ENCODE measurements at places on chromosomes 11 and 22. TPM values are rescaled to one million over a fixed set of nuclear protein-coding genes. Genes with fewer than 3 reads are reported as not detected.

GRCh38 chr22:37884420-37884819 lies 21.7 kb upstream of the MICALL1 start:
- DNase-seq: peak; percentile 57

- no peak for DNase-seq
Measured at GRCh38 chr11:28259177-28259843, 151.1 kb downstream of the METTL15 start.

- DNase-seq: peak; percentile 35
Measured at GRCh38 chr11:128179512-128179911, 407.8 kb downstream of the ETS1 start.

GRCh38 chr11:92711926-92712325 lies 257.5 kb upstream of the MTNR1B start:
- DNase-seq: peak; percentile 54

- no peak for DNase-seq
Measured at GRCh38 chr11:44203270-44204043, 106.5 kb downstream of the ALX4 start.

DNA sequence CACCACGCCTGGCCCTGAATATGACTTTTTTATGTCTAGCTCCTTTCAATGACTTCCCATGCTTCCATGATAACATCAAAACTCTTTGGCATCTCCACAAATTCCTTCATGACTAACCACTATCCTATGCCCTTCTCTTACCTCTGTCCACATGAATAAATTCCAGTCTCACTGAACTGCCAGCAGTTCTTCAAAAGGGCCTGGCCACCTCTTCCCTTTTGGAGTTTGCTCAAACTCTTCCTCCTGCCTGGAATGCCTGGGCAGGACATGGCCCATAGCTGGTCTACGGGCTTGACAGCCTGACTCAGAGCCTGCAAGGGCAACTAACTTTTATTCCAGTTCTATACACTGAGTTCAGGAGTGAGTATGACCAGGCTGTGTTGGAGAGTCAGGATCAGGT lies 41.8 kb upstream of the ZBTB16 start:
- DNase-seq: no peak

GRCh38 chr11:61797263-61797944 lies 4.7 kb downstream of the FEN1 start:
- peak; percentile 92 for DNase-seq

GRCh38 chr11:12243486-12243885 lies 133.1 kb downstream of the MICAL2 start:
- peak; percentile 95 for DNase-seq

DNA sequence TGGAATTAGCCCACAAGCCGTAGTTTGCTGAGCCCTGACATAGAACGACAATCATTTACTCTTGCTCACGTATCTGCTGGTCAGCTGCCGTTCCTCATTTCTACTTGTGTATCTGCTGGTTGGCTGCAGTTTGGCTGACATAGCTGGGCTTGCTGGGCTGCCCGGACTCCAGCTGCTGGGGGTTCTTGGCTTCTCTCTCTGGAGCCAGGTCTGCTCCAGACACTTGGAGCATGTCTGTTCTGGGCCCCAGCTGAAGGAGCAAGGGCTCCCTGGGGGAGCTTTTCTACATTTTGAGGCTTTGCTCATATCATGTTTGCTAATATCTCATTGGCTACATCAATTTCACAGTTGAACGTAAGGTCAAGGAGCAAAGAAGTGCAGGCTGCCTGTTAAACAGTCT lies 47.3 kb downstream of the PRDM11 start:
- DNase-seq: peak; percentile 81

DNA sequence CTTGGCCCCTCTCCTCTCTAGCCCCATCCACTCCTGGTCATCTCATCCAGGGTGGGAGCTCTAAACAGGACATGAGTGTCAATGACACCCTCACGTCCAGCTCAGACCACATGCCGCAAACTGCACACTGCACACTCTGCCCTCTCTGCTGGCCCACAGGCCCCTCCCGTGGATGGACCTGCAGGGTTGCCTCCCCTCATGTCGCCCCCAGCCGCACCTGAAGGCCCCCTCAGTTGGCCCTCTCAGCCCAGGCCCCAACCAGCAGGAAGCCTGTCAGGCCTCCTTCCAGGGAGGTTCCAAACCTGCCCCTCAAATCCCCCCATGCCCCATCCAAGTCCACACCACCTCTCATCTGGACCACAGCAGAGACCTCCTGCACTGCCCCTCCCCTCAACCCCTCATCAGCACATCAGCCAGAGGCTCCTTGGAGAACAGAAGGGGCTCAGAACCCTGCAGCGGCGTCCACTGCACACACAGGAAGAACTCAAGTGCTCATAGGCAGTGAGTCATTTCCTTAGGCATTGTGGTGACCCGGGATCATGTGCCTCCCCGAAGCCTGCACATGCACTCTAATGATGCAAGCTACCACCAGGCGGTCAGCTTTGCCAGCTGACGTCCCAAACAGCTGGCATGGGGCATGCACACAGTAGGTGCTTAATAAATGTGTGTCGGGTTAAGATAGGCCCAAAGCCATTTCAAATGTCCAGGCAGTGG lies 12.9 kb upstream of the CDKN1C start:
- DNase-seq: no peak

- no peak for DNase-seq
Measured at GRCh38 chr11:110269996-110270395, 26.4 kb downstream of the RDX start.

DNA sequence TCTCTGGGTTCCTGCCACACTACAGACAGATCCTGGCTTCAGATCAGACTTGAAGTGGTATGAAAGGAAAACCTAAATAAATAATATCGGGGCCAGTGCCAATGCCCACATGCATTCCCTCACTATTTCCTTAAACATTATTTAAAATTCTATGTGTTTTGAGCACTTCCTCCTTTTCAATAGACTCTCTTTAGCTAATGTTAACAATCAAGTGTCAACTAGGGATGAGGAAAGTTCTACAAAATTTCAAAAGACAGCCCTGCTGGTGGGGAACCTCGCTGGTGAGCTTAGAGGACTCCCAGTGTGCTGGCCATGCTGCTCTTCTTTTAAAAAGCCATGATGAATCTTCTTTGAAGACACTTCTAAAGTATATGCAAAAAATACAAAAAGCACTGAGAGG lies 87.5 kb downstream of the ENTHD1 start:
- DNase-seq: no peak

DNA sequence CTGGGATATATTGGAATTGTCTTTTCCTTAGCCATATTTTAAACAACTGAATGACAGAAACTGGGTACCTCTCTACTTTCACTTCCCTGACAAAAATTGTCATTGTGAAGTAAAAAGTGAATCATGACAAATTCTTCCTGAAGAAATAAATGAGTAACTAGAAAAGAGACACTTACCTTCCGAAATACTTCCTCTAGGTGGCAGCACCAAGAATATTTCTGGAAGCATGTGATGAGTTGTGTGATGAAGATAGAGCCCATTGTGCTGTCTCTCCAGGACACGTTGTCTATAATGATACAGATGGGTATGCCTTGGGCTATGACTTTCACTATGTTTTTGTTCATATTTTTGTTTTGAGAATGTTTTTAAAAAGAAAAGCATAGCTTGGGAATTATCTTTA lies 21.5 kb downstream of the CASP4 start:
- DNase-seq: peak; percentile 18

- no peak for DNase-seq
Measured at GRCh38 chr11:37571246-37571645, 973.2 kb upstream of the RAG2 start.

- no peak for DNase-seq
Measured at GRCh38 chr11:131993246-131993645, 622.8 kb downstream of the NTM start.

DNA sequence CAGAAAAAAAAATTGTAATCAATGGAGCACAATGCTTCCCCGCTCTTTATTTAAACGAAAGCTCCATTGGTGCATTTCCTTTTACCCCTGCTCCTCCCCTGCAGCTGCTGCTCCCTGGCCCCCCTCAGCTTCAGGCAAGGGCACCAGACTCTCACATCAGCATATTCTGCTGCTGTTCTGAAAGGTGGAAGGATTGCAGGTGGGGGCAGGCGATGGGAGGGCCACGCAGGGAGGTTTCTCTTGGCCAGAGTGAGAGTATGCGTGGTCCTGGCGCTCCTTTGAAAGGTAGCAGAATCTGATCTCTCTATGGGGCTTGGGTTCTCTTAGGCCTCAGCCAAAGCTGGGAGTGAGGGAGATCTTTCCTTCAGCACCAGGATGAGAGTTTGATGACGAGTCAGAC lies 240.9 kb upstream of the CADM1 start:
- no peak for DNase-seq

- no peak for DNase-seq
Measured at GRCh38 chr22:43956805-43957463, 1.7 kb downstream of the SAMM50 start.

GRCh38 chr11:21622566-21622965 lies 570.3 kb upstream of the ANO5 start:
- no peak for DNase-seq

DNA sequence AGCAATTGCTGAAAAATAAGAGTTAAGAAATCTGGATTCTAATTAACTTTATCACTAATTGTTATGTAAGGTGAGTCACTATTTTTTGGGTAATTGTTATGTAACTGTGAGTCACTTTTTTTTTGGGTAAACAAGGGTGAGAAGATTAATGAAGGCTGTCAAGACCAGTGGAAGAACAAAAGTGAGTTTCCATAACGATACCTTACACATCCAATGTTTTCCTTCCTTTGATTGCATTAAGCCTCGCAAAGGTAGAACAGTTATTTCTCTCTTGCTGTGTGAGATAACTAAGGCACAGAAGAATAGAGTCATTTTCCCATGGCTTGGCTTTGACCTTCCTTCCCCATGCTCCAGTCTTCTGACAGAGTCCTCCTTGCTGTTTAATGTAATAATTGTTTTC lies 374.7 kb downstream of the DDX10 start:
- DNase-seq: no peak

GRCh38 chr11:25958045-25958444 lies 373.9 kb upstream of the ANO3 start:
- DNase-seq: no peak

DNA sequence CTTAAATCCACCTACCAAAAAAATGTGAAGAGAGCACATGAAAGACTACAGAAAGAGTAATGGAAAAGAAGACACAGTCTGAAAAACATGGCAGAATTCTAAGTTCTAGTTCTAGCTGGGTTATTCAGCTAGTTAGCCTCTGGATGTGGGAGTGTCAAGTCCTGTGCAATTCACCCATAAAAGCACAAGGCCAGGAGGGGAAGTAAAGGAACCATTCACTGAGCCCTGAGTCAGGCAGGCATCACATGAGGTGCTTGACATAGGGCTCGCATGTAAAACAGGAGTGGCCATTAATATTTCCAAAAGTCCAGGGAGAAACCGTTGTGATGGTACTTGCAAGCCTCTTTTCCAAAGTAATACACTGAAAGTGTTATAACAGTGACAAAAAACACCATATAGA lies 103.7 kb downstream of the GAB2 start:
- no peak for DNase-seq

DNA sequence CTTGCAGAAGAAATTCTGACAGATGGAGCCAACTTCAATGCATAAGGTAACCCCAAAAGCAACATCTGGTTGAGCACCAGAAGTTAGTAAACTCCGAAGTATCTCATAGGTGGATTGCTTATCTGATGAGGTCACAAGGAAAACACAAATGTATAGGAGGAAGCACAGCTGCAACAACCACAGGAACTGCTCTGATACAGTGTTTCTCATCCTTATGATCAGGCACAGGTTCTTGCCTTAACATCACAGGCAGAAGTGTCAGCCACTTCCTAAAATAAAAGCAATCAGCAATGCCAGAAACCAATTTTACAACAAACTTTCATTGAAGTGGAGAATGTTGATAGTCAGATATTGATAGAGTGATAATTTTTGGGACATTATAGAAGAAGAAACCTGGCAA lies 530.3 kb upstream of the FAT3 start:
- DNase-seq: no peak

DNA sequence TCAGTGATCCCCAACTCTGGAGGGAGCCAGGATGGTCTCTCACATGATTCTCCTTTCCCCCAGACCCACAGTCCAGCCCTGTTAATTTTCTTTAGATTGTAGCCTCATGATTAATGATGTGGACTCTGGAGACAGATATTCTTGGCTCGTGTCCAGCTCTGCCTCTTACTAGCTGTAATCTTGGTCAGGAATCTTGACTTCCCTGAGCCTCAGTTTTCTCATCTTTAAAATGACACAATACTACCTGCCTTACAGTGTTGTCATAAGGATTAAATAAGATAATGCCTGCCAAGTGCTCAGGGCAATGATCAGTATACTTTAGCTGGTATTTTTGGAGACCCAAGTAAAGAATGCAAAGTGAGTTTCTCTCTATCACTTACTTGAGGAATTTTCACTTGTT lies 60.0 kb downstream of the SPECC1L start:
- no peak for DNase-seq

GRCh38 chr11:97136067-97136466 lies 746.3 kb downstream of the JRKL start:
- no peak for DNase-seq

- no peak for DNase-seq
Measured at GRCh38 chr22:44193535-44193891, 12.8 kb downstream of the PARVG start.

CHADL gene
- total RNA-seq: 5.9 TPM

MRGPRX3 gene
- 0.51 TPM for total RNA-seq

MAML2 gene
- total RNA-seq: 10.9 TPM

MS4A12 gene
- total RNA-seq: not detected

RFPL2 gene
- not detected for total RNA-seq

LDHAL6A gene
- total RNA-seq: not detected

VPS51 gene
- 311 TPM for total RNA-seq

BTG4 gene
- total RNA-seq: 3.0 TPM

Data from tongue (tissue), 3 donors.